ENCODE measurements at places on chromosomes 11 and 22.

DNA sequence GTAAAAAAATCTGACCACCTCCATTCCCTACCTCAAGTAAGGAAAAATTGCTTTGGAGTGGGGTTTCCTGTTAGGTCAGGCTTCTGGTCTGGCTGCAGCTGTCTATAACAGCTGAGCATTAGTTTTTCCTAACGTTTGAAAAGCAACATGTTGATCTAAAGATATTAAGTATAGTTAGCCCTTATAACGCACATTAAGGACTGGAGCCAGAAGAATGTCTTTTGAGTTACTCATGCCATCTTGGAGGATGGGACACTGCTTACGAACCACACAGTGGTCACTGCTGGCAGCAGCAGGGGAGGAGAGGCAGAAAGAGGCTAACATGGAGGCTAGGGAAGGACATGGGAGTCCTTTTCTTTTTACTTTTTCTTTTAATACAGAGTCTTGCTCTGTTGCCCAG lies 44.1 kb upstream of the GDPD4 start:
- DNase-seq = no peak

DNA sequence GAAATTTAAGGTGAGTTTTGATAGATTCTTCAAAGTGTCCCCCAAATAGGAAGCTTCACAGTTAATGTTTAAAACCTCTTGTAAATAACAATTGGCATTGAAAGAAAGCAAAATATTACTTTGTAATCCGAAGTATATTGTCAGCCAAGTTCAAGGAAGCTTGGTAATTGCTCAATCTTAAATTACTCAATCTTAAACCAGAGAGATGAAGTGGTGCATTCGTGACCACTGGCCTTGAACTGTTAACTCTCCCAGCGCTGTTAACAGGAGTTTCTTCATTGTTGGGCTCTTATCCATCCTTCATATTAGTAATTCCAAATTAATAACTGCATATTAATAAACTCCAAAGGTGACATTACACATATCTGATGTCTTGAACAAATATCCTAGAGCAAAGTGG lies 20.6 kb upstream of the FDX1 start:
- DNase-seq = peak; percentile 4

DNA sequence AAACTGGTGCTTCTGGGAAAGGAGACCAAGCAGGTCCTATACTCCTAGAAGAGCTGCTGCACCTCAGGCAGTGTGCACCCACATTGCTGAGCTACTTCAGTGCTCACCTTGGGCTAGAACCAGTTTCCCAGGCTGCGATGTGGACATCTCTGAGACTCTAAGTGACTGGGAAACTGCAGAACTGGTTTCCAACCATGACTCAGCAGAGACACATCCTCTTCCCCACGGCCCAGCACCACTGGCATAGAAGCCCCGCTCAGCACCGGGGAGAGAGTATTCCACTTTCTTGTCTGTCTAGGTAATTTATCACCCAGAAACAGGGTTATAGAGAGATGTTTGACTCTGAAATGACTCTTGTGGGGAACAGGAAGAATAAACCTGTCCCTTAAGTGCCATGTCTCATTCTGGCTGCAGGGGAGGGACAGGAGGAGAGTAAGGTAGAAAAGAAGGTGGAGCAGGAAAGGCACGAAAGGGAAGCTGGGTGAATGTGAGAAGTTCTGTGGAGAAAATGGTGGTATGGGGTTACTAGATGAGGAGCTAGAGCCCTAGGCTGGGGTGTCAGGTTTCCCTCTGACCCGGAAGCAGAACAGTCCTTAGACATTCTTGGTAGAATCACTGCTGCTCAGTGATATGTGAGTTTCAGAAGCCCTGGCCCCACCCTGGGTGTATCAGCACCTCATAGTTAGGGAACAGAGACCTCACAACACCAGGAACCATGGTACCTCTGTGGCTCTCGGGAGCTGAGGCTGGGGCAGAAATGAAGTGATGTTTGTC lies 340.4 kb upstream of the NCAM1 start:
- no peak for DNase-seq

- no peak for DNase-seq
Observed at GRCh38 chr11:64586366-64586765, 4.7 kb upstream of the SLC22A12 start.

GRCh38 chr22:22196833-22197477 lies 47.6 kb upstream of the VPREB1 start:
- no peak for DNase-seq

- DNase-seq = no peak
Observed at GRCh38 chr11:74684661-74685060, 46.6 kb downstream of the CHRDL2 start.

- no peak for DNase-seq
Observed at GRCh38 chr11:61571337-61571736, 9.5 kb downstream of the SYT7 start.

- DNase-seq = no peak
Observed at GRCh38 chr11:34175284-34176019, 70.0 kb downstream of the NAT10 start.

GRCh38 chr11:73716153-73717056 lies 44.5 kb downstream of the RAB6A start:
- DNase-seq = peak; percentile 52

DNA sequence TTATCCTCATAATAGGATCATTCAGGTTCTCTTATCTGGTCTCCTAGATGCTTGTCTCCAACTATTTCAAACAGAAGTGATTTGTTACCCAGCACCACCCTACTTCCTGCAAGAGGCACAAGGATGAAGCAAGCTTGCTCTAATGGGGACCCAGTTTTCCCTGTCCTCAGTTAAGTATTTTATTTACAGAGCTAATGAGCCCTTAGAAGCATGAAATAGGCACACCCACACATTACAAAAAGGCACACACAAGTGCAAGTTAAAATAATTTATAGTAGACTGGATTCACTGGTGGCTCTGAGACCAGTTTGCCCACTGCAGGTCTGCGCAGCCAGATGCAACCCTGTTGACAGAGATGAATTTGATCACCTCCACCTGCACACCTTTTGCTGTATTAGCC lies 167.5 kb downstream of the KIRREL3 start:
- no peak for DNase-seq

- DNase-seq = peak; percentile 24
Observed at GRCh38 chr11:74847395-74847794, 98.7 kb downstream of the RNF169 start.

- DNase-seq = peak; percentile 59
Observed at GRCh38 chr11:2892215-2892966, 6.8 kb upstream of the CDKN1C start.

DNA sequence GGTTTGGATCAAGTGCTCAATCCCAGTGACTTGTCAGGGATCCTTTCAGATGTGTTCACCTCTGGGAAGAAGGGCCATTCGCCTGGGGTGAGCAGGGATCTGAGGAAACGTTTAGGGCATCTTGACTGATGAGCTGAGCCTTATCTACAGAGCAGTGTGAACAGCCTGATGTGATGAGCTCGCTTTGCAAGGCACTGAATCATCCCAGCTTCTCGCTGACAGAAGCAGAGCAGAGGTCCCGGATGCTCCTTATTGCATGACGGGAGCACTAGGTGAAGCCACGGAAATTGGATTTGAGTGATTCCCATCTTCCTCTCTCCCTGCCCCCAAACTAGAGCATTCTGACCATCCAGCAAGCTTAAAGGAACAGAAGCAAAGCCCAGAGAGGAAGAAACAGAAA lies 46.5 kb downstream of the SEZ6L start:
- no peak for DNase-seq

DNA sequence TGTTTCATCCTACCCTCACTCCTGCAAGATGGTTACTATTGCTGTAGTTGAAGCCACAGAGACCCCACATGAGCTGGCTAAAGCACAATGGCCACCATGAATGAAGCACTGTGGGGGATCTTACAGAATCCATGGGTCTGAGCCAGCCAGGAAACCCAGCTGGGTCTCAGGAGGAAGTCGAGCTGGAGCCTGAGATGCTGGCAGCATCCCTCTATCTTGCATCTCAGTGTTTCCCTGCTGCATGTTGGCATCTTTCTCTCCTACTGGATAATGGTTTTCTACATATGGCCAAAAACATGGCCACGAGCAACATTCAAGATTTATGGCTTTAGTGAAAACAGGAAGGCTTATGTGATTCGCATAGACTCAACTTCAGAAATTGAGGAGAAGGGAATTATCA lies 219.3 kb upstream of the SNX19 start:
- no peak for DNase-seq

DNA sequence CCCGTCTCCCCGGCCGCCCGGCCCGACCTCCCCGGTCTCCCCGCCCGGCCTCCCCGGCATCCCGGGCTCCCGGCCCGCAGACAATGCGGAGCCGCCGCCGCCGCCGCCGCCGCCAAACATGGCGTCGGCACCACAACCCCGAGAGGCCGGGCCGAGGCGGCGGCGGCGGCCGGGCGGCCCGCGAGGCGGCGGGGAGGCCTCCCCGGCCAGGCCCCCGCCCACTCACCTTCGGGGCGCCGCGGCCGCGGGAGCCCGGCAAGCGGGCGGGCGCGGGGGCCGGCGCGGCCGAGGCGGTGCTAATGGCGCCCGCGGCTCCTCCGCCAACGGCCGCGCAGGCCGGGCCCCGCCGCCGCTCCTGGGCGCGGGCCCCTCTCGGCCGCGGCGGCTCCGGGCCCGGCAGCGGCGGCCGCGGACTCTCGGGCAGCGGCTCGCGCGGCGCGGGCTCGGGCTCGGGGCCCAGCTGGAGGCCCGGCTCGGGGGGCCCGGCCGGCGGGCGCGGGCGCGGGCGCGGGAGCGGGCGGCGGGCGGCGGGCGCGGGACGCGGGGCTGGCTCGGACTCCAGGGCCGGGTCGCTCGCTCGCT lies 311 bp downstream of the BRD1 start:
- no peak for DNase-seq

DNA sequence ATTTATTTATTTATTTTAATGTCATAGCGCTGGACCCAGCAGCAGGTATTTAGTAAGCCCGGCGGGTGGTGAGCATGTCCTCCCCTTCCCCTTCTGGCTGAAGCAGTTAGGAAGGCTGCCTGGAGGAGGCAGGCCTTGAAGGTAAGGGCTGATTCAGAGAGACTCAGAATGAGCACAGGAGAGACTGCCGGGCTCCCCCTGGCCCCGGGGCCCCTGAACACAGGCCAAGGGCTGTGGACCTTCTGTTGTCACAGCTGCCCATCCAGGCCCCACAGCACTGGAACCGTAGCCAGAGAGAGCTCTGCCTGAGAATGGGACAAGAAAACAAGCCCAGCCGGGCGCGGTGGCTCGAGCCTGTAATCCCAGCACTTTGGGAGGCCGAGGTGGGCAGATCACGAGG lies 52.8 kb downstream of the KCNJ4 start:
- no peak for DNase-seq
